ENCODE measurements at places on chromosomes 7 and 10. TPM values are rescaled to one million over a fixed set of nuclear protein-coding genes. Genes with fewer than 3 reads are reported as not detected.

Gene TMEM209
- total RNA-seq = 18.0 TPM

Gene ASB15
- not detected for total RNA-seq

Gene SPDYE8
- not detected for total RNA-seq

Gene SPDYE2B
- 0.43 TPM for total RNA-seq

Gene CCDC126
- total RNA-seq = 17.9 TPM

Measured in dorsolateral prefrontal cortex (tissue), 122 donors.